Activated T-helper 17 cell treated with anti-CD3 and anti-CD28 coated beads, Interleukin-2, amount 50 U/mL, for 72 hours (primary cell): ENCODE measurements at places on chromosomes 2 and 18.

DNA sequence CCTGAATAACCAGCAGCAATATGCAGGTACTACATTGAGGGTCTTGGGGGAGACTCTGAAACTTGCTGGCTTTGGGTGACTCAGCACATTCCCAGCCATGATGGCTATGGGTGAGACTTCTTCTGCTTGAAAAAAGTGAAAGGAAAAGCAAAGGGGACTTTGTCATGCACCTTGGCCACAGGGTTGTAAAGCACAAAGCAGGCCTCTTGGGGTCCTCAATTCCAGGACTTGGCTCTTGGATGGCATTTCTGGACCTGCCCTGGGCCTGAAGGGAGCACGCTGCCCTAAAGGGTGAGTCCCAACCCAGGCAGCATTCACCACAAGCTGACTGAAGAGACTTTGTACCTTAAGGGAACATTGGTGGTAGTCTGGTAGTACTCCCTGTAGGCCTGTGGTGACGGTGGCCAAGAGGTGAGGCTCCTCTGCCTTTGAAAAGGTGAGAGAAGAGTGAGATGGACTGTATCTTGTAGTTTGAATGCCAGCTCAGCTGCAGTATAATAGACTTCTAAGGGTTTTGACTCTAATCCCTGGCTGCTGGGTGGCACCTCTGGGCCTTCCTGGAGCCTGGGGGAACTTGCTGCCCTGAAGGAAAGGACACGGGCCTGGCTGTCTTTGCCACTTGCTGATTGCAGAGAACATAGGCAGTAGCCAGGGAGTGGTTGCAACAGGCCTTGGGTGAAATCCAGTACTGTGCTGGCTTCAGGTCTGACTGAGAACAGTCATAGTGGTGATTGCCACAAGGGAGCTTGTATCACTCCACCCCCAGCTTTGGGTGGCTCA lies 36.5 kb upstream of the CYTIP start:
- ATAC-seq, result peak; percentile 76

GRCh38 chr2:173770947-173771678 lies 194.1 kb downstream of the SP3 start:
- no peak for ATAC-seq

- no peak for ATAC-seq
Observed at GRCh38 chr2:48560546-48561209, 30.7 kb downstream of the STON1 start.

GRCh38 chr2:20939931-20940795 lies 103.7 kb downstream of the APOB start:
- no peak for ATAC-seq

DNA sequence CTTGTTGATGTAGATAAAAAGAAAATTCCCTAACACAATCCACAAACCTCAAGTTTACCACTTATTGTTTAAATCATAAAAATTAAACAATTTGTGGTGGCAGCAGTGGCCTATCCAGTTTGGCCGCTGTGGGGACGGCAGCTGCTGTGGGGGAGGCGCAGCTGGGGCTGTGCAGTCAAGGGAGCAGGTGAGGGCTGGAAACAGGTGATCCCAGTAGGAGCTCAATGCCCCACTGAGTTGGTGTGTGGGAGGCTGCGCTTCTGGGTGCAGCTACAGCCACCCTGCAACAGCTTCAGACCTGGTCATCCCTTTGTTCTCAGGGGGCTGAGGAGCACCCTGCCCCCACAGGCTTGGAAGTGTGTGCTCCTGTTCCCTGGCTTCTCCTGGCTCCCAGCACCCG lies 266.0 kb upstream of the FSIP2 start:
- ATAC-seq, result no peak

DNA sequence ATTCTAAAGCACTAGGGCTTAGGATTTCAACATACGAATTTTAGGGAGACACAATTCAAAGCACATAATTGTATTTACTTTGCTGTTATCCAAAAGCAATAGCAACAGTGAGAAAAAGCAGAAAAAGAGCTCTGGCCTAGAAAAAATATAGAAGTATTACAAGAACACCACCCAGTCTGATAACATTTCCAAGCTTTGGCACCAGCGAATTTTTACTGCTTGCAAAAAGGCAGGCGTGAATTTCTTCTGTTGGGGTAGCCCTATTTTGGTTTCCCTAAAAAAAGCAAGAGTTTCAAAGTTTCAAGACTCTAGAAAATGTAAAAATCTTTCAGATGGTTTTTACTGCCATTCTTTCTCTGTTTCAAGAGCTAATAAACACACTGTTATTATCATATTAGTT lies 292.7 kb downstream of the DPP10 start:
- no peak for ATAC-seq

DNA sequence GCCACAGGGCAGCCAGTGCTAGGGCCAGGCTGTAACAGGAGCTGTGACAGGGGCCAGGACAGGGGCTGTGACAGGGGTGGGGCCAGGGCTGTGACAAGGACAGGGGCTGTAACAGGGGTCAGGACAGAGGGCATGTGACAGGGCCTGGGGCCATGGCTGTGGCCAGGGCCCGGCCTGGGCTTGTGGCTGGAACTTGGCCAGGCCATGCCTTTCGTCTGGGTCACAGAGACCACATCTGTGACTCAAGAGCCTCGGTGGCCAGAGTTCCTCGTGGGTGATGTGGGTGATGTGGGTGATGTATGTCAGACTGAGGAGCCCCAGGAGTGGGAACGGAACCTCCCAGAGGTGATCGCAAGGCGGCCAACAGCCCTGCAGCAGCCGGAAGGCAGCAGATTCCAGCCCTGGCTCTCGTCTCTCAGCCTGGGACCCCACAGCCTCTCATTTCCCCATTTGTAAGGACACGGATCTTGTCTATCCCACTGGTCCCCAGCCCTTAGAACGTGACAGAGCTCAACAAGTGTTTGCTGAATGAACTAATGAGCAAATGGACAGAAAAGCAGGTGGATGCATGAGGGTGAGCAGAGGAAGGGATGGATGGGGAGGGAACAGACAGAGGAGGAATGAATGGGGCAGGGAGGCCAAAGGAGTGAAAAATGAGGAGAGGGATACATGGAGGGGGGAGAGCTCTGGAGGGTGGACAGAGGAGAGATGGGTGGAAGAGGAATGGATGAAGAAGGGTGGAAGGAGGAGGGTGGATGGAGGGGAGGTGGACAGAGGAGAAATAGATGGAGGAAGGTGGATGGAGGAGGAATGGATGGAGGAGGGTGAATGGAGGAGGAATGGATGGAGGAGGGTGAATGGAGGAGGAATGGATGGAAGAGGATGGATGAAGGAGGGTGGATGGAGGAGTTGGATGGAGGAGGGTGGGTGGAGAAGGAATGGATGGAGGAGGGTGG lies 17.3 kb downstream of the ESPNL start:
- ATAC-seq, result no peak

- ATAC-seq, result no peak
Observed at GRCh38 chr2:214934006-214934405, 124.5 kb upstream of the BARD1 start.

DNA sequence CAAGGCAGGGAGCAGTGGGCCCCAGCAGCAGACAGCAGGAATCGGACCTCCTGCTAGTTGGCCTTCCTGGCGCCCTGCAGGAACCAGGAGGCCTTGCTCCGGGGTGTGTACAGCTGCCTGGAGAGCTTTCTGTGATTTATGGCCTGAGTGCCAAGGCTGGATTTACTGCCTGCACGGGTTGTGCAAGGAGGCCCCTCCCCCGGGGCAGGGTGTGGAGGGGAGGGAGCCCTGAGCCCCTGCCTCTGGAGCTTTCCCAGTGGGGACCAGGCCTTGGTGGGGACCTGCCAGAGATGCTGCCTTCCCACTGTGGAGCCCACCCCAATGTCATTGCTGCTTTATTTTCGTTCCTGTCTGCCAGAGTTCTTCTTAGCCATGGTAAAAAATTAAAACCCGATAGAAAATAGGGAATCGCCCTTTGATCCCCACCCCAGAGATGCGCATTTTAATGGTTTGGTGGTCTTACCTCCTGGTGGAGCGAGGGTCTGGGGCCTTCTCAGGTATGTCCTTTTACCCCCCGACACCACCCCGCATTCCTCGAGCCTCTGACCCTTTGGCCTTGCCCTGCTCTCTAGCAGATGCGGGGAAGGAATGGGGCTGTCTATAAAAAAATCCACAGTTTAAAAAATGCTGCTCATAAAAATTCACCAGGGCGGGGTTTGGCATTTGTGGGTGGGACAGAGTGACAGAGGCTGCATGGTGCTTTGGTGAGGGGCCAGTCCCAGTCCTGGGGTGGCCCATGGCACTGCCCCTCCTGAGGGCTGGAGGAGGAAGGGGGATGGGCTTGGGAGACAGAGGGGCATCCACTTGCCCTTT lies 6.9 kb upstream of the RALB start:
- no peak for ATAC-seq

DNA sequence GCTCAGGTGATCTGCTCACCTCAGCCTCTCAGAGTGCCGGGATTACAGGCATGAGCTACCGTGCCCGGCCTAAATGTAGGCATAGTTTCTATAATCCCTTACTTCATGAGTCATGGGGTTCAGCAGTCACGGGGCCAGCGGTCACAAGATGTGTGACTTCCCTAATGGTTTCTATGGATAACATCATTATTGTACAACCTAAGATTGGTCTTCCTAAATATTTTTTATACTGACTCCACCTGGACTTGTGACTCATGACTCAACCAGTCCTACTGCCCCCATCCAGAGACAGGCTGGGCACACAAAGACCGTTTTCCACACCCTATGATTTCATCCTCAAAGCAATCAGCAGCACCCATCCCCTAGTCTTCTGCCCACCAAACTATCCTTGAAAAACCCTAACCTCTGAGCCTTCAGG lies 15.9 kb downstream of the FAM210A start:
- no peak for ATAC-seq

DNA sequence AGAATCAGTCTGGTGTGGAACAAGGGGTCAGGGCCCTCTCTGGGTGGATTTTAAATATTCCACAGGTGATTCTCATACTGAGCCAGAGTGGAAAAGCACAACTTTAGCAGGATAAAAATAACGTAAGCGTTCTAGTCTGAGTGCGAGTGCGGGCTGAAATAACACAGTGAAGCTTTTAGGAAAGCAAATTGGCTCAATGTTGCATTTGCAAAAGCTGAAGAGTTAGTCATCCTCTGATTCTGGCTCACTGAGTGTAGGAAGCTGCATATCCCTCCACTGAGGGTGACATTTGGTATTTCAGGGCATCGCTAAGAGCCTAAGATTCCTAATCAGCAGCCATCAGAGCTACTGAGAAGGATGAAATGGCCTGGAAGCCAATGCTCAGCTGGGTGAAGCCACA lies 134.7 kb downstream of the RIF1 start:
- ATAC-seq, result no peak

GRCh38 chr18:2310886-2311285 lies 260.4 kb downstream of the METTL4 start:
- ATAC-seq, result no peak

GRCh38 chr2:120985174-120985996 lies 249.7 kb downstream of the GLI2 start:
- ATAC-seq, result peak; percentile 24

DNA sequence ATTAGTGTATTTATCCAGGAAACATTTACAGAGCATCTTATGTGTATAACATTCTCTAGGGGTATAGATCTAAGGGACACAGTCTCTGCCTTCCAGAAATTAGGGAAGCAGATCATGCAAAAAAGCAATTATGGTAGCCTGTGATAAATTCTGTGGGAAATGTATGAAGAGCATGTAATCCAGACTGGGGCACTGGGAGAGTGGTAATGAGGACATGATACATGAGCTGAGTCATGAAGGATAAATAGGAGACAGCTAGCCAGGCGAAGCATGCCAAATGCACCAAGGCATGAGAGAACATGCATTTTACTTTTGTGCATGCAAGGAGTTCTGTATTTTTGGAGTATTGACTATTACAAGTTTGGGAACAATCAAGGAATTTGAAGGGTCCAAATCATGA lies 8.9 kb upstream of the RPRM start:
- ATAC-seq, result no peak

GRCh38 chr18:75123113-75123512 lies 85.8 kb downstream of the PTGR3 start:
- ATAC-seq, result no peak

- ATAC-seq, result no peak
Observed at GRCh38 chr18:33577685-33578517, at the start of gene ASXL3. TSS of gene ASXL3 (plus strand) at chr18:33578219. CDS start at chr18:33578632, 413 bp downstream.

GRCh38 chr2:22347306-22347705 lies 1037.7 kb upstream of the KLHL29 start:
- ATAC-seq, result no peak

- no peak for ATAC-seq
Observed at GRCh38 chr2:46937471-46937901, 21.9 kb upstream of the MCFD2 start.

- peak; percentile 26 for ATAC-seq
Observed at GRCh38 chr2:199979832-199980628, 24.6 kb downstream of the MAIP1 start.

- ATAC-seq, result peak; percentile 15
Observed at GRCh38 chr2:186695081-186695756, 1.4 kb downstream of the FAM171B start.

DNA sequence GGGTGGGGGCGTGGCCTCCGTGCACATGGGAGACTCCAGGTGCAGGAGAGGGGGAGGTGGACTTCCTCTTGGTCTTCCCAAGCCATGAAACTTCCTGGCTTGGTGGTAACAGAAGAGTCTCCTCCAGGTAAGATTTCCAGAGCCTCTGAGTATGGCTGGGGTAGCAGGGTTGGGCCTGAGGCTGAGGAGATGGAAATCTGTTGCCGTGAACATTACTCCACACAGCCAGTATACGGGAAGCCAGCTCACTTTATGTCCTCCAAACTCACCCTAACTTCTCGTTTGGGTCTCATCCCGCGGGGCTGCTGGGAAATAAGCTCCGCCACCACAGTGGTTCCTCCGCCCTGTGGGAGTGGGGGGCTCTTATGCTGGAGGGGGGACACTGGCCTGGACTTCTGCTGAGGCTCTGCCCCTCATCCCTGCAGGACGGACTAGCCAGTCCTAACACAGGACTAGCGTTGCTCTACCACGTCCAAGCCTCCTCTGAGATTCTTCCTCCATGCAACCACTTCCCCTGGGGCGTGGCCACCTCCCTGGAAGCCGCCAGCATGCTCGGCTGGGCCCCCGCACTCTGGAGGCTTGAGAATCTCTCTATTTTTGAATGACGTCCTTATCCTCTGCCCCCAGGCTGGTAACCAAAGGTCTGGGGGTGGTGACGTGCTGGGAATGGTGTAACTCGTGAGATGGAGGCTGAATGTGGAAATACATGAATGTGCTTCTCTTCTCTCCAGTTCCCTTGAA lies 777 bp upstream of the RAB17 start:
- ATAC-seq, result no peak

DNA sequence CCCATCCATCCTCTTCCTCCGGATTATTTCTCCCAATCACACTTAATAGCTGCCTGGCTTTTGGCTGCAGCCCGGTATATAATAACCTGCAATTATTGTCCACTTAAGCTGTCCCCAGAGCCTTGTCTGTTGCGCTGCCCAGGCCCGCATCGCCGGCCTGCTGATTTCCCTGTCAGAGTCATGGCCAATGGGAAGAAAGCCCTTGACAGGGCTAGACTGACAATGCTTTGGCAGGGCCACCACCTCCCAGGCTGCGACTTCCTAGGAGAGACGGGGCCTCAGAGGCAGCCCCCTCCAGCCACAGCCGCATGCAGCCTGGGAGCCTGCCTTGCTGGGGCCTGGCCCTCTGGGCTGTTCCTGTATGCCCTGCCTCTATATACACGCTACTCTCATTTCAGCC lies 10.0 kb upstream of the CELF4 start:
- ATAC-seq, result no peak

GRCh38 chr2:102755284-102755683 lies 6.5 kb upstream of the TMEM182 start:
- ATAC-seq, result no peak

GRCh38 chr2:157375384-157375783 lies 49.8 kb upstream of the ERMN start:
- no peak for ATAC-seq

- no peak for ATAC-seq
Observed at GRCh38 chr18:73647391-73647790, 500.2 kb downstream of the FBXO15 start.

- peak; percentile 29 for ATAC-seq
Observed at GRCh38 chr2:144377914-144378313, 142.0 kb downstream of the ZEB2 start.
